ENCODE measurements at places on chromosomes 5 and 9.
A peak's percentile ranks its signal among the peaks of the same experiment; 100 is the strongest.

- no peak for DNase-seq
These were observed 176.9 kb upstream of the CCNG1 start for GRCh38 chr5:163260471-163260870.

GRCh38 chr5:177491429-177491945 lies 5.9 kb downstream of the PDLIM7 start:
- no peak for DNase-seq

DNA sequence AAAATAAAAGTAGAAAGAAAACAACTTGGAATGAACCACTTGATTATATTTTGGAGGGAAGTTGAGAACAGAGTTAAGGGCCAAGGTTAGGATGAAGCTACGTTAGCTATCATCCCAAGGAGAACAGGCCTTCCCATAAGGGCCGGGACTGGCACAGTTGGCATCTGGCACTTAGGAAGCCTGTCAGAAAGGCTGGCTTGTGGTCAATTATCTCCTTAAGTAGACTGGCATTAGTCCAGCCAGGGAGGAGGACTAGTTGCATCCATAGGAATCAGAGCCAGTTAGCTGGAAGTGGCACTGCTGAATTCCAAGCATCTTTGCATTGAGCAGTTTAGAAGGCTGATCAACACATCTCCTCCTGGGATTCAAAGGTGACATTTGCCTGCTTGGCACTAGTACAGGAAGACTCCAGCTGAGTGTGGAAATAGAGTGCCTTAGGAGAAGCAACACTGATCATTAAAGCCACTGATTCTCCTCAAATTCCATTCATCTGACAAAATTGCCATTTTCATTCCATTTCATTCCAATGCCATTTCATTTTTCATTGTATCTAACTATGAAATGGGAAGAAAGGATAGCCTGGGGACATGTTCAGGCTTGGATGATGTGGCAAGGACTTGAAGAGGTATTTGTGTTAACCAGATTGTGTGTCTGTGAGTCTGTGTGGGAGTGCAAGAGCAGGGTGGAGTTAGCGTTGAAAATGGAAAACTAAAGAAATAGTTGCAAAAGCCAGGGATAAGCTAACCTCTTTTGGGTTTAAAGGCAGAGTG lies 5.5 kb downstream of the FOXB2 start:
- no peak for DNase-seq

DNA sequence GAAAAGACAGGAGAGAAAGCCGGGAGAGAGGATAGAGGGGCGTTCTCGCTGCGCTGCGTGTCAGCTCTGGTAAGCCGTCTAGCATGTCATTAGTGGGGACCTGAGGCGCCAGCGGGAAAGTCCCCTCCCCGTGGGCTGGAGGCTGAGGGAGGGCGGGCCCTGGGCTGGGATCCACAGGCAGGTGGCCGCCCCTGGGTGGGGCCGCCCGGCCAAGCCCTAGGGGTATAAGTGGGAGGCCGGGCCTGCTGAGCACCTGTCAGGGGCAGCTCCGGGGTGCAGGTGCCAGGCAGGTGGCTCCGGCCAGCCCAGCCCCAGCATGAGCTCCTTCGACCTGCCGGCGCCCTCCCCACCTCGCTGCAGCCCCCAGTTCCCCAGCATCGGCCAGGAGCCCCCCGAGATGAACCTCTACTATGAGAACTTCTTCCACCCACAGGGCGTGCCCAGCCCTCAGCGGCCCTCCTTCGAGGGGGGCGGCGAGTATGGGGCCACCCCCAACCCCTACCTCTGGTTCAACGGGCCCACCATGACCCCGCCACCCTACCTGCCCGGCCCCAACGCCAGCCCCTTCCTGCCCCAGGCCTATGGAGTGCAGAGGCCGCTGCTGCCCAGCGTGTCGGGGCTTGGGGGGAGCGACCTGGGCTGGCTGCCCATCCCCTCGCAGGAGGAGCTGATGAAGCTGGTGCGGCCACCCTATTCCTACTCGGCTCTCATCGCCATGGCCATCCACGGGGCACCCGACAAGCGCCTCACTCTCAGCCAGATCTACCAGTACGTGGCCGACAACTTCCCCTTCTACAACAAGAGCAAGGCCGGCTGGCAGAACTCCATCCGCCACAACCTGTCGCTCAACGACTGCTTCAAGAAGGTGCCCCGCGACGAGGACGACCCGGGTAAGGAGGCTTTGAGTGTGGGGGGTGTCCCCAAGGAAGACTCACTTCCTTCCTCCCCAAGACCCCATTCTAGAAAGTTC lies at the start of gene FOXI1:
Gene FOXI1, plus strand, starts transcription at position 256 of the 970 bp plus-strand sequence. Its CDS starts 61 bp downstream, at position 317.
- no peak for DNase-seq

DNA sequence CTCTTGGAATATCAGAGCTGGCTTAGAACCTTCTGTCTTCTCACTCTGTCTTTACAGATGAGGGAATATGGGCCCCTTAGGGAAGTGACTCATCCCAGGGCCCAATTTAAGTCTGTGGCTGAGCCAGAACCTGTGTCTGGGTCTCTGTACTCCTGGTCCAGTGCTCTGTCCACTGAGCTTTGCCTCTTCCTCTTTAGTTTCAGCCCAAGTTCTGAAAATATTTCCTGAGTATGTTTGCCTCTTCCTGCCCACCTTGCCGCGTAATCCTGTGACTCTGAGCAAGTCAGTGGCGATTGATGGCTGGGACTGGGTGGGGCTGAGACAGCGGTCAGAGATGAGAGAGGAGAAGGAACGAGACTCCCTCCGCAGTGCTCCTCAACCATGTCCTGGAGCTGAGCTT lies 7.8 kb downstream of the IER5L start:
- peak; percentile 73 for DNase-seq

- DNase-seq = no peak
These were observed 64.7 kb downstream of the RXRA start for GRCh38 chr9:134390947-134391318.

- DNase-seq = no peak
These were observed 55.1 kb downstream of the TLE1 start for GRCh38 chr9:81633952-81634854.

GRCh38 chr9:123929870-123930831 lies at the start of gene DENND1A:
Gene DENND1A (minus strand): TSS chr9:123930126. CDS start chr9:123929905, 221 bp downstream.
- peak; percentile 87 for DNase-seq
